ENCODE measurements at places on chromosomes 7 and 10.
A peak's percentile ranks its signal among the peaks of the same experiment; 100 is the strongest.

DNA sequence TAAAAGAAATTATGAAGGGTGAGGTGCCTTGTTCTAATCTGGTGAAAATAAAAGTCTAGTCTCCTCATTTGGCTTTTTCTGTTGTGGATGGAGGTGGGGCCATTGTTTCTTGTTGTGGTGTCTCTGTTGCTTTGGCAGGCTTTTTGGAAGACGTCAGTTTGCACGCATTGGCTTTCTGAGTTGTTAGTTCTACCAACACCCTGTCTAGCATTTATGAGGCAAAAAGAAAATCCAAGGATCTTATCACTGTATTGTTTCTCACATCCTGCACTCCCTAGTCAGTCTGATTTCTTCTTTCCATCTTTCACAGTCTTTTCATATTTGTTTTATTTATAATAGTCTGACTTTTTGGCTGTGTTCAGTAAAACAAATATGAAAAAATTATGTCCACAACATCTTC, 898.3 kb downstream of the REEP3 start:
- DNase-seq = no peak

GRCh38 chr7:12508554-12508953, 62.0 kb upstream of the SCIN start:
- no peak for DNase-seq

DNA sequence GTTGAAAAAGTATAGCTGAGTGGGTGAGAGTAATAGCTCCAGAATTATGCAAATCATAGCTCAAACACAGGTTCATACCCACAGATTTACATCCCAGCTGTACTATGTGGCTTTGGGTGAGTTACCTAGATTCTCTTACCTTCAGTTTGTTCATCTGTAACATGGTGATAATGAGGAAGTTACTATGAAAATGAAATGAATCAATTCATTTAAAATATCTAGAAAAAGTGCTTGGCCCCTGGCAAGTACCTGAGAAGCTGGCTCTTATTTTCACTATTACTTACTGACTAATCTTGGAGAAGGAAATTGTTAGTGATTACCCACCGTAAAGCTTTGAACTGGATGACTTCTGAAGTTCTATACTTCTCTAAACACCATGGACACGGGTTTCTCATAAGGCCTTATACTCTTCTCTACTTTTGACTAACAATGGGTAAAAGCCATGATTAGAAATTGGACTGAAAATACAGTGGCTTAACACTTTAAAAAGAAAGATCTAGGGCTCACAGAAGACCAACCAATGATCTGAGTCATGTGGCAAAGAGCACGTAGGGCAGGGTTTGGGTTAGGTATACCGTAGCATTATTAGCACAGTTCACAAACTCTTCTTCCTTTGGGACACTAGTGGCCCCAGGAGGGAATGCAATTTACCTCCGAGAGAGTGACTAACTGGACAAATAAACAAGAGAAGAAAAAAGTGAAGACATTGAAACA, 149.2 kb downstream of the PLPP4 start:
- no peak for DNase-seq

DNA sequence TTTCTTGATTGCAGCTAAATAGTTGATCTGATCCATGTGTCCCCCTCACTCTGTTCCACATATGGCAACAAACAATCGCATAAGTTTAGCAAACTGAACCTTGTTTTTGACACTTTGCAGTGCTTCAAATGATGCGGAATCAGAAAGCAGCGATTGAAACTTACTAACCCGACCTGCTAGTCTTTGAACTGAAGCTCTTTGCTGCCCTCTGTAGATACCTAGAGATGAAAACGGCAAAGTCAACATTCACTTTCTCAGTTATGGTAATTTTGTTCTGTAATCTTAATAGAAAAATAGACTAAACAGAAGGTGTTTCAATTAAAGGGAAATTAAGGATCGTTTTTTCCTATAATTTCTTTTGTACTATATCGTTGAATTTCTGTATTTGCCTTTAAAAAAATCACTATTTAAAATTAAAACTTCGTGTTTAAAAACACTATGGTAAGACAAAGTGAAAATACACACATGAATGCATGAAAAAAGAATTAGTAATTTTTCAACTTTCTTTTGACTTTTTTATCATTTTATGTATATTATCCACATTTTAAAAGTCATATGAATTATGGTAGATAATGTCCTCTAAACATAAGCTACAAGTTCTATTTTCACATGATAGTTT, 276.5 kb downstream of the MAGI2 start:
- DNase-seq = peak; percentile 64

DNA sequence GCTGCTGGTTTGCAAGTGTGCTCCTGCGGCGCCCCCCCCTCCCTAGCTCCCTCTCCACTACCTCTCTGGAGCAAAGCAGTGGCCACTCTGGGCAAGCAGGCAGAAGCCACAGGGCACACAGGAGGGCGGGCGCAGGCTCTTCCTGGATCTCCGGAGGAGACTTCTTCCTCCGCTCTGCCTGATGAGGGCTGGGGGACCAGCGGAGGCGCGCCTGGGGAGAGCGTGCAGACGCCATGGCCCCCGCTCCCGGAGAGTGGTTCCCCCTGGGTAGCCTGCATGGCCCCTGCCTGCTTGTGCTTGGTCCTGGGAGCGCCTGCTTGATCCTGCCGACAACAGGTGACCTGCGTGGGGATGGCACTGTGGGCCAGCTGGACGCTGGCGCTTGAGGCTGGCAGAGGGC, 29.0 kb downstream of the ANKMY2 start:
- DNase-seq = no peak

DNA sequence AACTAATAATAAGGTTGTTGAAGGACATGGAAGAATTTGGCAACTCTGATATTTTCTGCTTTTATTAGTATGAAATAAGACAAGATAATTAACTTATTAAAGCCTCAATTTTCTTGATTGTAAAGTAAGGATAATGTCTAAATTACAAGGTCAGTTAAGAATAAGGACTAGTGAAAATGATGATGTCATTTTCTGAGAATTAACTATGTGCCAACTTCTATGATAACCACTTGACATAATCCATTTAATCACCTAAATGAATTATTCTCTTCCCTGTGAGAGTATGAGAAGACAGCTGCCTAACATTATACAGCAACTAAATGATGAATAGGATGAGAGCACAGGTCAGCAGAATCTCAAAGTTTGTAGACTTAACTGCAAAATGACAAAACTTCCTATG, 1153.4 kb upstream of the POT1 start:
- no peak for DNase-seq

GRCh38 chr7:83791737-83792136, 142.8 kb upstream of the SEMA3E start:
- no peak for DNase-seq

DNA sequence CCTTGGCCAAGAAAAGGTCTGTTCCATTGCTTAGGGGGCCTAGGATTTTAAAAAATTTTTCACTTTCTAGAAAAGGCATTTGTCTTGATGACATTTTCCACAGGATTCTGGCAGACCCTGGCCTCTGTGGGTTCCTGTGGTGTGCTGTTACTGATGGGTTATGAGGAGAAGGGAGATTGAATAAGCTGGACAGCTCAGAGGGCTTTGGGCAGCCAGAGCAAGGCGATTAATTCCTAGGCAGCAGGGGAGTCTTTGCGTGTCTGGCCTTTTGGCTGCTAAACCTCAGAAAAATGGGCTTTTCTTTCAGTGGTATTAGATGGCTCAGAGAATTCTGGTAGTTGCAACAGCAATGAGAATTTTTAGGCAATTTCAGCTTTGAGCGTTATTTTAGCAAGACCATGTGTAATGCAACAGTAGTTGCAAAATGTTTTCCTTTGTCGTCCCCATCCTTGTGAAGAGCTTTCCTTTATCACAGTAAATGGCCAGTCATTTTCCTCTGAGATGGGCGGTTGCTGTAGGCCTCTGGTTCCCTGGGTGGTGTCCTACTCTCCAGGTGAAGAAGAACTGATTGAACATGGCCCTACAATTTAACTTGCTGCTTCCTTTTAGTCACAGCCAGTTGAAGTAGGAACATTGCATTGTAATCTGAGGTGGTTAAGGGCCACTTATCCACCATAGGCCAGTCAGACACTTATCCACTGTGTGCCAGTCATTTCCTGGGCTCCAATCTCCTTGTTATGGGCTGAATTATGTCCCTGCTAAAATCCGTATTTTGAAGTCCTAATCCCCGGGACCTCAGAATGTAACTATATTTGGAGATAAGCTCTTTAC, 43.2 kb downstream of the SH2D4B start:
- no peak for DNase-seq

DNA sequence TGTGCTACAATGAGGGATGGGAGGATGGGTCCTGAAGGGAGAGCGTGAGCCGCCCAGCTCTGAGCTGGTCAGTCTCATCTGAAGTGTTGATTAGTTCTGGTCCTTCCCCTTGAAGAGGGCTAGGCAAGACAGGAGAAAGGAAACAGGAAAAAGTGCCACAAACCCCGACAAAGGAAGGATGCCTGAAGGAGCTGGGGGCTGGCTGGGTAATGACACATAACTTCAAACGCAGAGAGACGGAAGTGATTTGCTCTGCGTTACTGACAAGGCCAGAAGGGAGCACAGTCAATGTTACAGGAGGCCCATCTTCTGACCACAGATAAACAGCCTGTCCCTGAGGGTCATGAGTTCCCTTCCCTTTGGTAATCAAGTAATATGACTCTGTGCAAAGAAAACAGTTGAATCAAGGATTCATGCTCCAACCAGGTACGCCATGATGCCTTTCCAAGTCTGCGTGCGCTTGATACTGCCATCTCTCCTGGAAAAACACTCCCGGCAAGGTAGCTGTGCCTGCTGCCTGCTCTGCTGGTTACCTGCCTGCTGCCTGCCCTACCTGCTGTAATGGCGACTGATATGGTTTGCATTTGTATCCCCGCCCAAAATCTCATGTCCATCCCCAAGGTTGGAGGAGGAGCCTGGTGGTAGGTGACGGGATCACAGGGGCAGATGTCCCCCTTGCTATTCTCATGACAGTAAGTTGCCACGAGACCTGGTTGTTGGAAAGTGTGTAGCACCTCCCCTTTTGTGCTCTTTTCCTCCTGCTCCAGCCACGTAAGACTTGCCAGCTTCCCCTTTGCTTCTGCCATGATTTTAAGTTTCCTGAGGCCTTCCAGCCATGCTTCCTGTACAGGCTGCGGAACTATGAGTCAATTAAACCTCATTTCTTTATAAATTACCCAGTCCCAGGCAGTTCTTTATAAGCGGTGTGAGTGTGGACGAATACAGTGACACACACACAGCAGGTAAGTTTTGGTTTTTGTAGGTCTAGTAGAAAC, 57.9 kb downstream of the GRB10 start:
- DNase-seq = no peak

GRCh38 chr10:86391986-86392722, 25.6 kb upstream of the GRID1 start:
- no peak for DNase-seq

GRCh38 chr10:67837541-67838314, at the start of gene DNAJC12:
Gene DNAJC12, minus strand, starts transcription at chr10:67838188. Its CDS starts 177 bp downstream, at chr10:67838011.
- no peak for DNase-seq

DNA sequence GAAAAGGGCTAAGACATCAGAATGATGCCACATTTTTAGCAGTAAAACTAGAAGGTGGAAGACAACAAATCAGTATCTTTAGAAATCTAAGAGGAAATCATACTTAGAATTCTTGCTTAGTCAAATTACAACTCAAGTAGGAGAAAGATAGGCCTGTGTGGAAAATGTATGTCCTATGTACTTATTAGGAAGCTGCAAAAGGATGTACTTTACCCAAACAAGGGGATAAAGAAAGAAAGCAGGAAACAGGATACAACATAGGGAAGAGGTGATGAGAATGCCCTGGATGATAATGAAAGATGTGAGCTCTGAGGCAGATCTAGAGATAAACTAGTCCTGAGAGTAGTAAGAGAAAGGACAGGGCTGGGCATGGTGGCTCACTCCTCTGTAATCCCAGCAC, 54.9 kb downstream of the RNLS start:
- no peak for DNase-seq

GRCh38 chr7:111832174-111832573, 269.9 kb upstream of the IMMP2L start:
- DNase-seq = no peak

GRCh38 chr10:111233439-111233838, 156.6 kb downstream of the ADRA2A start:
- no peak for DNase-seq

GRCh38 chr10:71717551-71717951, 2.0 kb downstream of the C10orf105 start:
- no peak for DNase-seq

DNA sequence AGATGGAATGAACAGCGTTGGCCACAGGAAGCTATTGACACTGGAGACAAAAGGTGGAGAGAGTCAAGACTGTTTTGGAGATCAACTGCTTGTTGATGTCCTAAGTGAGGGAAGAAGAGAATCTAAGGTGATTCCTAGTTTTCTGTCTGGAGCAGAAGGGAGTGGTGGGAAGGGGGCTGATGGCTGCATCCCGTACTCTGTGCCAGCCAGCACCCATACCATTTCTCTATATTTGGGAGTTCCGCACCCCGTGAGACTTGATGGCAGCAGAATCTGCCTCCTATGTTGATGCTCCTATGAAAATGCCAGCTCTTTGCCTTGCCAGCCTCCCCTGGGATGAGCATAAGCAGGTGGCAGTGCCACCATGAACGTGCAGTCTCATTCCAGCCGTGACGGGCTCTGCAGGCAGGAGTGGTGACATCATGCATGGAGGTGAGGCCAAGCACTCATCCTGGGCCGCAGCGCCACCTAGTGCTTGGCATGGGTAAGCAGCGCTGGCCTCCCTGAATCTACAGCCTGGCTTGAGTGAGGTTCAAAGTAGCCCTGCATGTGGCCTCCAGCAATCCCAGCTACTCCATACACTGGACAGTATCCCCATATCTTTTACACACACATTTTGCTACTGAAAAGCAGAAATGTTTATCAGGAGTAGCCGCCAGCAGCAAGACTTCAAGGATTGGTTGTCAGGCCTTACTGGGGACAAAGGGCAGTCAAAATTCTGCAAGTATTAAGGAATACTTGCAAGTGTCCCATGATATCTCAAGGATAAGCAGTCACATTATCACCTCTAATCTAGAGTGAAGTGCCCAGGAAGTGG, 43.0 kb downstream of the PODXL start:
- peak; percentile 92 for DNase-seq

GRCh38 chr7:138285129-138285528, 174.9 kb upstream of the TRIM24 start:
- no peak for DNase-seq

GRCh38 chr10:111452153-111452552, 375.3 kb downstream of the ADRA2A start:
- no peak for DNase-seq

DNA sequence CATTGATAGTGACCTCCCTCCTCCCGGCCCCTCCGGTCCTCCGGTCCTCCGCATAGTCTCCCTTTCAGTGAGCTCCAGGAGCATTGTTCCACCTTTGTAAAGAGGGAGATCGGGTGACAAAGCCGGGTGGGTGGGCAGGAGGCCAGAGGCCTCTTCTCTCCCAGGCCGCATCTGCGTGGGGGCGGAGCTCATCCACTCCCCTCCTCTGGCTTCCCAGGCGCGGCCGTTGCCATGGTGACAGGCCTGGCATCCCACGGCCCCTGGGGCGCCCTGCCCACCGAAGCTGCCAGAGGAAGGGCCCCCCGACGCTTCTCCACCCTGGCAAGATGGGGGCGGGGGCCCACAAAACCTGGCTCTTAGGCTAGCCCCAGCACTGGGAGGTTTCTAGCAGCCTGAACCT, 4.4 kb upstream of the FZD9 start:
- DNase-seq = no peak

- peak; percentile 73 for DNase-seq
These were observed 15.9 kb upstream of the ADCK2 start for GRCh38 chr7:140656548-140657515.

- no peak for DNase-seq
These were observed 40.3 kb downstream of the VIPR2 start for GRCh38 chr7:159104188-159104920.
